ENCODE measurements at places on chromosomes 16 and 17.

GRCh38 chr16:63283721-63284120 lies 1247.5 kb upstream of the CDH8 start:
- DNase-seq, result no peak

DNA sequence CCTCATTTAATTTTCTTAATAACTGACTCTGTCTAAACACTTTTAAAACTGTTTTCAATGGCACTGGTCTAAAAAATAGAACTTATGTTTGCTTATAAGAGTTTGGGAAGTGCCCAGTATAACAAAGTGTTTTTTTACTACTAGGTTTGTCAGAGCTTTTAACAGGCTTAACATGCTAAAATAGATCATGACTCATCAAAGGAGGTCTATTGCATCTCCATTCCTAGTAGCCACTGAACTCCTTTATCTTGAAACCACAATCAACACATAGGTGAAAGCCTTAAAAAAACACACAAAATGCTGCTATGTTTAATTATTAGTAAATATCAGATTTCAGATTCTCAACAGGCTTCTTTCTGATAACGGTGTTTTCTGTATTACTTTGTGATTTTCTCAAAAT lies 196.4 kb upstream of the KIF2B start:
- DNase-seq, result no peak

GRCh38 chr17:67051837-67052236 lies 7.5 kb downstream of the CACNG1 start:
- DNase-seq, result no peak

- no peak for DNase-seq
Measured at GRCh38 chr17:64506201-64506575, at the start of gene DDX5. Gene DDX5, minus strand, starts transcription at chr17:64506289. Its CDS starts 170 bp downstream, at chr17:64506119.

GRCh38 chr16:10178080-10178479 lies 4.1 kb downstream of the GRIN2A start:
- DNase-seq, result no peak

DNA sequence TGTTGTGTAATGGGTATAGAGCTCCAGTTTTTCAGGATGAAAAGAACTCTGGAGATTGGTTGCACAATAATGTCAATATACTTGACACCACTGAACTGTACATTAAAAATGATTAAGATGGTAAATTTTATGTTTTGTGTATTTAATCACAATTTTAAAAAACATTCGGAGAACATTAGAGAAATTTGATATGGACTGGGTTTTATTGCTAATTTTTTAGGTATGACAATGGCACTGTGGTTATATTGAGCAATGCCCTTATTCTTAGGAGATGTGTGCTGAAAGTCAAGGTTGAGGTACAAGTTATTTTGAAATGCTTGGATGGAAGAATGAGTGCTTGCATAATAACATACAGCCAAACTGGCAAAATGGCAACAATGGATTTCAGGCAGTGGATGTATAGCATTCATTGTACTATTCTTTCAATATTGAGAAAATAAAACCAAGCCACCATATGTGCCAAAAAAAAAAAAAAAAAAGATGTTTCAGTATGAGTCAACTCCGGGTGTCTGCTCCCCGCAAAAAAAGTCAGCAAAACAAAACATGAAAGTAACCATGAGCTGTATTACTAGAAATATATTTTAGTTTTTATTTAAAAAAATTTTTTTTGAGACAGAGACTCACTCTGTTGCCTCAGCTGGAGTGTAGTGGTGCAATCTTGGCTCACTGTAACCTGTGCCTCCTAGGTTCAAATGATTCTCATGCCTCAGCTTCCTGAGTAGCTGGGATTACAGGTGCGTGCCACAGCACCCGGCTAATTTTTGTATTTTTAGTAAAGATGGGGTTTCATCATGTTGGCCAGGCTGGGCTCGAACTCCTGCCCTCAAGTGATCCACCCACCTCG lies 19.8 kb downstream of the HOXB1 start:
- no peak for DNase-seq

DNA sequence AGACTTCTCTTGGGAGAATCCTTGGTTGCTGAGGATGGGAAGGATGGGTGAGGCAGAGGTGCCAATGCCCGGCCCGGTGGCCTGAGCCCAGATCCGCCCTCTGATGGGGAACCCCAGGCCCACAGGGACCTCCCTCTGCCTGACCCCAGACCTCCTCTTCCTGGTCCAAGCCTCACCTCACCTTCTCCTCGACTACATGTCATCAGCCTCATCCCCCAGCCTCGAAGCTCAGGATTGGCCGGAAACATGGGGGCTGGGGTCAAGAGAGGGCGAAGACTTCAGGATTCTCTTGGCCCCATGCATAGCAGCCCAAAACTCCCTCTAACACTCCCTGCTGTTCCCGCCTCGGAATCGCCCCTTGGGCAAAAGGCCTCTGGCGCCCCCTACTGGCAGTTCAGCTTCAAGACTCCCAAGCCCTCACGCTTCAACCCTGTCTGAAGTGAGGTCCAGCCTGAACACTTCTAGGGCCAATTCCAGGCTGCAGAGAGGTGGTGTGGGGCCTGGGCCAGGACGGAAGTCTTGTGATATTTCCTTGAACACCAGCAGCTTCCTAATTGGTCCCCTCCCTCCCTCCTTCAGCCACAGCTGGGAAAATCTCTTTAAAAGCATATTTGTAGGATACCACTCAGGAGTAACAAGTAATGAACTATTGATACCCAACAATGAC lies 47.2 kb downstream of the ARHGAP27 start:
- peak; percentile 65 for DNase-seq

DNA sequence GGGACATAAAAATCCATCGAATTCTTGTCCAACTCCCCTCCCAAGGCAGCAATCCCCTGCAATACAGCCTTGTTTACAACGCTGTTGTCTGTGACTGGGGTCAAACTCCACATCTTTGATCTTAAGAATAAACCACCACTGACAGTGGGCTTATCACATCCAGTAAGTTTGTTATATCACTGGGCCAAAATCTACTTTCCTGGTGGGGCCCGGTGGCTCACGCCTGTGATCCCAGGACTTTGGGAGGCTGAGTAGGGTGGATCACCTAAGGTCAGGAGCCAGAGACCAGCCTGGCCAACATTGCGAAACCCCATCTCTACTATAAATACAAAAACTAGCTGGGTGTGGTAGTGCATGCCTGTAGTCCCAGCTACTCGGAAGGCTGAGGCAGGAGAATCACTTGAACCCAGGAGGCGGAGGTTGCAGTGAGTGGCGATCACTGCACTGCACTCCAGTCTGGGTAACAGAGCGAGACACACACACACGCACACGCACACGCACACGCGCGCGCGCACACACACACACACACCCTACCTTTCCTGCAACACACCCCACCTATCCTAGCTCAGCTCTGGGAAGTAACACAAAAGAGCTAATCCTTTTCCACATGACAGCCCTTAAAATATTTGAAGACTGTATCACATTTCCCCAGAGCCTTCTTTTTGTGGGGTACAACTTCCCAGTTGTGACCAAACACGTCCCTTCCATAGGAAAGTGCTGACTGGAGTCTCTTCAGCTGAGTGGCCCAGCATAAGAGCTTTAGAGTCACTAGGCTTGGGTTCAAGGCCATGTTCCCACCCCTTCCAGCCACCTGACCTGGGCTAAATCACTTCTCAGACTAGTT lies 20.9 kb upstream of the ABCC1 start:
- DNase-seq, result no peak

GRCh38 chr16:63195336-63195735 lies 1159.1 kb upstream of the CDH8 start:
- DNase-seq, result no peak

GRCh38 chr17:64984181-64984580 lies 64.9 kb upstream of the LRRC37A3 start:
- no peak for DNase-seq

GRCh38 chr16:648071-648780 lies 939 bp upstream of the WDR90 start:
- DNase-seq, result no peak

GRCh38 chr17:36527621-36528250 lies 6.9 kb downstream of the MYO19 start:
- no peak for DNase-seq

GRCh38 chr16:80585764-80586163 lies 45.0 kb downstream of the DYNLRB2 start:
- DNase-seq, result no peak

DNA sequence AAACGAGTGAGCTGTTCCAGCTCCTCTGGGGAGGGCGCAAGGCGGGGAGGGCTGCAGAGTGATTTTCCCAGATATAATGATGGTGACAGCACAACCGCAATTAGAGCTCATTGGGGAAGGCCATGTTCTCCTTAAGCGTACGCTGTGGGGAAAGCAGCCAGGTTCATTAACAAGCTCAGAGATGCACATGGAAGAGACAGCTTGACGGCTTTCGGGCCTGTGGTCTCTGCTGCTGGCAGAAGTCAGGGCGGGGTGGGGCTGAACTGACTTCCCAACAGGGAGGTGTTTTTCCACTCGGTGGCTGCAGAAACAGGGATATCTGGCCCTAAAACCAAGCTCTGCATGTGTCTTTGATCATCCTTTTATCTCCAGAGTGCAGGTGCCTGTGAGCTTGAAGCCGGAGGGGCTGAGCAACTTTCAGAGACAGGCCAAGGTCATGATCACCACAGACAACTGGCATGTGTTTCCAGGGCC lies 24.0 kb upstream of the CACNG1 start:
- DNase-seq, result no peak

GRCh38 chr17:49343273-49343672 lies 18.8 kb downstream of the ZNF652 start:
- DNase-seq, result no peak

- DNase-seq, result no peak
Measured at GRCh38 chr16:24538756-24539294, 541 bp upstream of the RBBP6 start.
